Stimulated activated CD4-positive, alpha-beta T cell treated with anti-CD3 and anti-CD28 coated beads, TNF-alpha, amount 100 ng/mL, for 1 hour (primary cell): ENCODE measurements at places on chromosomes 11 and 22.
A peak's percentile ranks its signal among the peaks of the same experiment; 100 is the strongest.

- DNase-seq: no peak
Measured at GRCh38 chr22:34490886-34491285, 570.6 kb upstream of the LARGE1 start.

- no peak for DNase-seq
Measured at GRCh38 chr11:103055221-103055890, 36.6 kb downstream of the DCUN1D5 start.

GRCh38 chr11:134751766-134752165 lies 339.7 kb upstream of the B3GAT1 start:
- no peak for DNase-seq

DNA sequence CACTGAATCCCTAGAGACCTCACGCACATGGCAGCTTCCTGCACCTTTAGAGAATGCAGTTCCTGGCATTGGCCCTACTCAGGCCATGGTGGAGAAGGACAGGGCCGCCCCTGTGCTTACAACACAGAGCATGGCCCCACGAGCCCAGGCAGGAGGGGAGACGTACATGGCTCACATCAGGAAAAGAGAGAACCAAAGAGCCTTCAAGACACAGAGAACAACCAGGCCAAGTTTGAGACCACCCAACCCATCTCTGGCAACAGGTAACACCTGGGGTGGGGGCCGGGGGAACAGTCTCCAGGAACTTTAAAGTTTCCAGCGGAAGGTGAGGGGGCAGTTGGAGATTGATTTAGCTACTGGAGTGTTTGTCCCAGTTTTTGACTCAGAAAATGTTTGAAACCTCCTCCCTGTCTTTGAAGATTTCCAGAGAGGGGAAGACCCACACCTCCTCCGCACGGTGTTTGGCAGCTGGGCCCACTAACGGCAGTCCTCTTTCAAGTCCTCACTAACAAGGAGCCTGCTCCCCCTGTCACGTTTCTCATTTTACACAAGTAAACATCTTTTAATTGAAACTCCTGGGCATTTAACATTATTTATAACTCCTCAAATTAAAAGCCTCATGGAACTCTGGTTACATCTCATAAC lies 1423.8 kb downstream of the TBC1D22A start:
- no peak for DNase-seq

DNA sequence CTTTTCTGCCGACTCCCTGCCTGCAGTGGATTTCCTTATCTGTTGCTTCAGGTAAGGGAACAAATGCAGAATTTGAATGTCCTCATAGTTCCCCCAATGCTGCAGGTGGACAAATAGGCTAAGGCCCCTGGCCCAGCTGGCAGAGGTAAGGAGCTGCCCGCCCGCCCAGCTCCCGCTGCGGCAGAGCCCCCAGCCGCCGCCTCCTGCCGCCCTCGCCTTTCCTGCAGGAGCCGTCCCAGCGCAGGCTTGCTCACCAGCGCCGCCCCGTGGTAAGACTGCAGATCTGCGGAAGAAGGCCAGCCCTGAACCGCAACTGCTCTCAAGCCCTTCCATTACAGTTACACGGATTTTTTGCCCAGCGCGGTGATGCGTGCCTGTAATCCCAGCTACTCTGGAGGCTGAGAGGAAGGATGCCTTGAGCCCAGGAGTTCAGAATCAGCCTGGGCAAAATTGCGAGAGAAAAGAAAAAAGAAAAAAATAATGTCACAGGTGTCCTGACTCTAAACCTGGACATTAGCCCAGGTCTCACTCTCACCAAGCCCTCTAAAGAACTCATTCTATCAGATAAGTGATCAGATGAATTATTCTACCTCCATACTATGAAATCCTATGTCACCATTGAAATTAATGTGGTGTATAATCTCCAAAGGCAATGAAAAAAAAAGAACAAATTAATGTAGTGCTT lies 51.2 kb upstream of the EMID1 start:
- DNase-seq: peak; percentile 52
